ENCODE measurements at places on chromosomes 5 and 9.

DNA sequence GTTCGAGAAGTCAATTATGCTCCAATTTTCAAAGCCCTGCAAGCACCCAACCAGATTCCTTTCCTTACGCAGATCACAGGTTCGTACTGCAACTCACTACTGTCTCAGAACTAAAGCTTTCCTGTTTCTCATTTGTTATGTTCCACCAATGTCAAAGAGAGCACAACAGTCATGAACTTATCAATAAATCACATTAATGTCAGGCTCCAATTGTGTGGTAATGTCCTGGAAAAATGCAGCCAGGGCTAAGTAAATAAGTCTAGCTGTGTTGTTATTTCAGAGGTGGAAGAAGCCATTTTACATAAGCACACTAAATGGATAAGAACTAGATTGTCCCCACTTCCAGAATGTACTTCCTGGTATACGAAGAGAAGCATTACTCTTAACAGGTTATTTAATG is 488.6 kb upstream of the PTGER4 start:
- DNase-seq = no peak

DNA sequence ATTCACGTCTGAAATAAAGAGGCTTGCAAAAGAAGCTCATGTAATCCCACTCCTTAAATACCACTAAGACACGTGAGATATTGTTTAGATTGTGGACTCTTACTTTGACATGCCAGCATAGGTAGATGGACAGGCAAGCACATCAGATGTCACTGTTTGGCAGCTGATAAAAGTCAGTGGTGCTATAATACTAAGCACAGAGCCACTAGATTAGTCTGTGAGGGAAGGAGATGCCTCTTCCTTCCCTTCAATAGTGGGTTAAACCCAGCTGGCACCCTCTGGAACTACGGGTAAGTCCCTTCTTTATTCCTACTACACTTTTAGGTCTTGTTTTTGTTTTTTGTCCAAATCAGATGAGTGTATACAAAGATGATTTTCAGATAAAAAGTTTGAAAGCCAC is at the start of gene MYOT:
Gene MYOT, plus strand, starts transcription at position 197 of the 400 bp plus-strand sequence. CDS start 2,792 bp downstream, outside the sequence.
- no peak for DNase-seq

DNA sequence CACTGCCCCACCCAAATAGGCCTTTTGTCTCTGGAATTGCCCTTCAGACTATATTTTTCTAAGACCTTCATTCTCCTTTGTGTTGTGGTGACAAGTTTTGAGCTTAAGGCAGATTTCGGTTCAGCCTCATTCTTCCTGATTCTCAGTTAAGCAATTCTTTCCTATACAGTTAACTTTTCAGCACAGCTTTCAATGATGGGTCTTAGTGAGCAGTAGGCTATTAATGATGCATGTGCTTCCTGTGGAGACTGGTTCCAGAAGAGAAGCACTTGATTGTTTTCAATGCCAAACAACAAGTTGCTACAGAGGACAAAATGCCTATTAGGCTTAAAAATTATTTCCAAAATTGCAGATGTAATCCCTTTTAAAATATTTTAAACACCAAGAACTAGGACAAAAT is 47.7 kb upstream of the TLX3 start:
- no peak for DNase-seq

- DNase-seq = no peak
These were observed 88.6 kb upstream of the NFIB start for GRCh38 chr9:14402583-14402982.

DNA sequence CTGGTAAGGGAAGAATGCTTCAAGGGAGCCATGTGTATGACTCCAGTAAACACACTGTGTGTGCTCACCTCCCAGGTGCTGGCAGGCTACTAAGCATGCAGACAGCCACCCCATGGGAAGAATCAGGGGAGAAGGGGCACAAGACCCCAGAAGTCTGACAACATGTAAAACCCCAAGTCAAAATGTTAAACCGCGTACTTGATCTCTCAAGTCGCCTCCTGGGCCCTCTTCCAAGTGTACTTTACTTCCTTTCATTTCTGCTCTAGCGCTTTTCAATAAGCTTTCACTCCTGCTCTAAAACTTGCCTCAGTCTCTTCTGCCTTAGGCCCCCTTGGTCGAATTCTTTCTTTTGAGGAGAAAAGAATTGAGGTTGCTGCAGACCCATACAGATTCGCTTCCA is 31.3 kb downstream of the DAPK1 start:
- DNase-seq = no peak

- no peak for DNase-seq
These were observed 513.9 kb downstream of the MAN2A1 start for GRCh38 chr5:110203661-110204060.

- no peak for DNase-seq
These were observed 11.8 kb upstream of the GNA14 start for GRCh38 chr9:77659926-77660325.

DNA sequence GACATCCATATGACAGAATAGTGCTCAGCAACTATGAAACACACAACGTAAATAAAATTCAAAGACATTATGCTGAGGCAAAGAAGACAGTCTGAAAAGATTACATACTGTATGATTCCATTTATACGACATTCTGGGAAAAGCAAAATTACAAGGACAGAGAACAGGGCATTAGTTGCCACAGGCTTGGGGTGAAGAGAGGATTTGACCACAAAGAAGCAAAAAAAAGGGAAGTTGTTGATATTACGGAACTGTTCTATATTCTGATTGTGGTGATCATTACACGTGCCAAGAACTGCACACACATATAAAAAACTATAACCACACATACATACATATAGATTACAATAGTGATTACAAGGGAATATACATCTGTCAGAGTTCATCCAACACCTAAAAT is 24.1 kb downstream of the CDK5RAP2 start:
- DNase-seq = no peak

DNA sequence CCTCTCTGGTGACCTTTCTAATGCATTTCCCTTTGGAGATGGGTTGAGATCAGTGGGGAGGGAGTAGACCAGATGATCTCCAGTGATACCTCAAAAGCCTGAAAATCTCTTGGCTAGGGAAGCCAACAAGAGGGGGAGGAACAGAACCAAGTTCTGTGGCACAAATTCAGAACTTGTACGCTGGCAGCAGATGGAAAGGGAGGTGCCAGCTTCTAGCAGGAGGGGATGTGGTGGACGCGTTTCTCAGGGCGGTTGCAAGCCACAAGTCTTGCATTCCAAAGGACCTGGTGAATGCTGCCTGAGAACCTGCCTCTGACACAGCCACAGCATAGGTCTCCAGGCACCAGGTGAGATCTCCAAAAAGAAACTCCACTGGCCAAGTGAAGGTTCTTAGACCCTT is 13.4 kb downstream of the SLIT3 start:
- DNase-seq = no peak

DNA sequence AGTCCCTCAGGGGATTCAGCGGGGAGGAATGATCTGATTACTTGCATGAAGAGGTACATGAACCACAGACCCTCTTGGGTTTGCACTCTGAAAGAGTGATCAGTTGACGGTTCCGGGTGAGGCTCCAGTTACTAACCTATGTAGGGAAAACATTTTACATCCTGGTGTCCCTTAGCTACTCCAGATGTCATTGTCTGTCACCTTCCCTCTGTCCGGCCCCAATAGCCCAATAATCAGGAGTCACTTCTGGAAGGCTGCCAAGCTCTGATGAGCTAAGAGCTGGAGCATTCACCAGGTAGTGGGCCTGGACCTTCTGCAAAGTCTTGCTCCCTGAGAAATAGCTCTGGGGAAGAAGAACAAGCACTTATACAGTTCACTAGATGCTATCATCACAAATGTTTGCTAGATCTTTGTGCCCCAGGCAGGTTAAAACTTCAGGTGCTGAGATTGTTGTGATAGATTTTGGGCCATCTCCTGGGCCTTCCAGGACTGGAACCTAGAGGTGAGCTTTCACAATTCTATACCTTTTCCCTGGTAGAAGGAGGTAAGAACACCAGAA is 64.5 kb downstream of the ENTREP1 start:
- no peak for DNase-seq

GRCh38 chr9:118148990-118149389 is 444.8 kb downstream of the TLR4 start:
- DNase-seq = no peak

- no peak for DNase-seq
These were observed 73.7 kb downstream of the MAP1B start for GRCh38 chr5:72180925-72181324.
